ENCODE measurements at places on chromosomes 3 and 15.

DNA sequence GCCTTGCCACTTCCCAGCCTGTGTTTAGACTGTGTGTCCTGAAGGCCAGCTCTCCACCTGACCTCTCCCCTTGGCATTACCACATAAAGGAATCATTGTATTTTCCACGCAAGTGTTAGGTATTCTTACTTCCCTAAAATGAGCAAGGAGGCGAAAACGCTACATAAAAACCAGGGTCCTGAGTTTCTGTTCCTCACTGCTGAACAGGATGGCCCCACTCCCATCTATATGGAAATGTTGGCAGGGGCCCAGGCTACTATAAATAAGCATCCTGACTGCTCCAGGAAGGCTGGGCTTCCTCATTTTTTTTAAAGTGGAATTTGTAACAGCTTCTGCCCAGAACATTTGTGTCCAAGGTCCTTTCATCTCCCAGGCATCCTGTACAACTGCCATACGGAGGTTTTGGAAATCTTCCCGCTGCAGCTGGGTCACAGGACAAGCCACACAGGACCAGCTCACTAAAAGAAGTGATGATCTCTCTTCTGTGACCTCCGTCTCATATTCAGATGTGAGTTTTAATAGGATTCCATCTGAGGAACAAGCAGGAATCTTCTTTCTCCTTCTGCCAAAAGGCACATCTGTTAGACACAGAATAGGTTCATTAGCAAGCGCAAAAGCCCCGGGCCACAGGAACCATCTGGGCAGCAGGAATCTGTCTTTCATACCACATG, 56.4 kb upstream of the LIMD1 start:
- peak; percentile 52 for DNase-seq

DNA sequence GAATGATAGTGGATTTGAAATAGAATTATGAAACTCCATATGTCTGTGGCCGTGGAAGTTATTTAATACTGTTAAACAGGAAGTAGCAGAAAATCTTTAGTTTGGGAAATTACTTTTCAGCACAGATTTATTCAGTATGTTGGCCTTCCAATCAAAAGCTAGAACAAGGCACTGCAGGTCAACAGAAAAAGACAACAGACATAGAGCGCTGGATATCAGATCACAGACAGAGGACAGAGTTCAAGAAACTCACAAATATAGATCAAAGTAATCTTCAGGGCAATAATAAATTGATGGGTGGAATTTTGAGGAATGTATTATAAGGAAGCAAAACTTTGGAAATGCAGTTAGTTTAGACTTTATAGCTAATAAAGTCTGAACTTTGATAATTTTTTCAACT, 159.5 kb upstream of the TMCO5A start:
- DNase-seq: no peak

- no peak for DNase-seq
Measured at GRCh38 chr3:28947751-28948150, 333.1 kb upstream of the RBMS3 start.

- DNase-seq: no peak
Measured at GRCh38 chr3:15679306-15679705, 77.8 kb downstream of the BTD start.

DNA sequence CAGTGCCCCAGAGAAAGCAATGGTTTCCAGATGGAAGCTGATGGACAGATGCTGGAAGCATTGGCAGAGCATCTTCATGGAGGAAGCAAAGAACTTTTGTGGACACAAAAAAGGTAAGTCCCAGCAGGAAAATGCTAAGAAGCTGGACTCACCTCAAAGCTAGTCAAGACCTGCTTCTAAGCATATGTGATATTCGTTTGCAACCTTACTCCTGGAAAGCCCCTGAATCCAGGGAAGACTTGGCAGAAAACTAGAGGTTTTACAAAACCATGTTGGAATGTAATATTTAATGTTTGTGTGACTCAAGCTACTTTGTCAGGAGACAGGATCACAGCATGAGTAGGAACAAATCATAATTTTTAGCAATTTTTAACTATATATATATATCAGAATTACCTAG, 288.2 kb downstream of the BCHE start:
- DNase-seq: no peak

GRCh38 chr15:38547255-38547997, 17.2 kb downstream of the RASGRP1 start:
- peak; percentile 51 for DNase-seq

DNA sequence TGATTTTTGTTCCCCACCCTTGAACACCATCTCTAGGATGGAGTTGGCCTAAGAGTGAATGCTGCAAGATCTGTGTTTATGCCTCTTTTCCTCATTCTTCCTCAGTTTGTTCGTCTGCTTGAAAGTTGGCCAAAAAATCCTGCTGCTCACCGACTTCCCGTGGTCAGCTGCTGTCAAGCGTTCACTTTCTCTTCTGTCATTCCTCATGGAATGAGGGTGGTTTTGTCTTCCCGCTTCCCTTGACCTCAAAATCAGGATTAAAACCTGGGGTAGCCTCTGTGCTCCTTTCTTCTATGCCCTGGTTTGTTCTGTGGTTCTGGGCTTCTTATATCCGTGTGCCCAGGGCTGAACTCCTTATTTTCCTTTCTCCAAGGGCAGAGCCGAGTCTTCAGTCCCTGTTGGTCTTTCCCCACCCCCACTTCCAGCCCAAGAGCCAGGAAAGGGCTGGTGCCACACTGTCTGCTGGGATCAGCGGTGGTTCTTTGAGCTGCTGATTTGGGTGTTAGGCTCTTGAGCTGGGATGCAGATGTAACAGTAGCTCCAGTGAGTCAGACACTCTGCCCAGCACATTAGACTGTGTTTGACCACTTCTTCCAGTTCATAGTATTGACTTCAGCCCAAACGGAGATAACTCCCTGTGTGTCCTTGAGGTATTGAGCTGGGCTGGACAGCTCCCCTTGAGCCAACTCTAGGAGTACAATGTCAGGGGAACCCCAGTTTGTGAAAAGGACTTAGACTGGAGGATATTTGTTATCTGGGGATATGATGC, 2.3 kb downstream of the SERF2 start:
- peak; percentile 40 for DNase-seq

DNA sequence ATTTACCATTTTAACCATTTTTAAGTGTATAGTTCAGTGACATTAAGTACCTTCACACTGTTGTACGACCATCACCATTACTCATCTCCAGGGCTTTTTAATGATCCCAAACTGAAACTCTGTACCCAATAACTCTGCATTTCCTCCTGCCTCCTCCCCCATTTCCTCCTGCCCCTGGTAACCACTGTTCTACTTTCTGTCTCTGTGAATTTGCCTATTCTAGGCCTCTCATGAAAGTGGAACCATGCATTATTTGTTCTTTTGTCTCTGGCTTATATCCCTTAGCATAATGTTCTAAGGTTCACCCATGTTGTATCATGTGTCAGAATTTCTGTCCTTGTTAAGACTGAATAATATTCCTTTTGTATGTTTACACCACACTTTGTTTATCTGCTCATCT, 154.2 kb downstream of the MECOM start:
- DNase-seq: no peak

DNA sequence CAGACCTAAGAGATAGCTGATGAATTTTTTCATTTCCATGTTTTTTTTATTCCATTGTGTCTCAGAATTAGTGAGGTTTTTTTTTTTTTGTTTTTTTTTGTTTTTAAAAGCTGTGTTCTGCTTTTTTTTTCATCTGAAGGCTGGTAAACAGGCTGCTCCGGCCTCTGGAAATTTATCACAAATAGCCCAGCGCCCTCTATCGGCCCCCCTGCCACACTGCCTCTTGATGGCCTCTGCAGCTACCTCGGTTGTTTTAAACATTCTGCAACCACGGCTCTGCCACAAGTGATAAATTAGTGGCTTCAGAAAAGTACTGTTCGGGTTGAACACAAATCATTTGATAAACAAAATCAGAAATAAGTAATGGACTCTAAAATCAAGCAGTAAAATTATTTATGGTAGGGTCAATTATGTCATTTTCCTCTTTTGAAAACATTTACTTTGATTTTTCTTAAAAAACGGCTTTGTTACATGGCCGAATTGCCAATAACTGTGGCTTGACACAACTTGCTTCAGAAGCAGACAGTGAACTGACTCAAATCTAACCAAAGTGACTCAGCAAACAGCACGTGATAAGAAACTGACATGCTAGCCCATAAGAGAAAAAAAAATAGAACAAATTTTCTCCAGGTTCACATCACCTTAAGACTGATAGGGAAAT, 87.8 kb downstream of the RSL24D1 start:
- DNase-seq: peak; percentile 65

GRCh38 chr3:32502118-32502945, at the start of gene CMTM6:
Gene CMTM6 (minus strand): TSS chr3:32502852. CDS start chr3:32502745, 107 bp downstream.
- peak; percentile 76 for DNase-seq

DNA sequence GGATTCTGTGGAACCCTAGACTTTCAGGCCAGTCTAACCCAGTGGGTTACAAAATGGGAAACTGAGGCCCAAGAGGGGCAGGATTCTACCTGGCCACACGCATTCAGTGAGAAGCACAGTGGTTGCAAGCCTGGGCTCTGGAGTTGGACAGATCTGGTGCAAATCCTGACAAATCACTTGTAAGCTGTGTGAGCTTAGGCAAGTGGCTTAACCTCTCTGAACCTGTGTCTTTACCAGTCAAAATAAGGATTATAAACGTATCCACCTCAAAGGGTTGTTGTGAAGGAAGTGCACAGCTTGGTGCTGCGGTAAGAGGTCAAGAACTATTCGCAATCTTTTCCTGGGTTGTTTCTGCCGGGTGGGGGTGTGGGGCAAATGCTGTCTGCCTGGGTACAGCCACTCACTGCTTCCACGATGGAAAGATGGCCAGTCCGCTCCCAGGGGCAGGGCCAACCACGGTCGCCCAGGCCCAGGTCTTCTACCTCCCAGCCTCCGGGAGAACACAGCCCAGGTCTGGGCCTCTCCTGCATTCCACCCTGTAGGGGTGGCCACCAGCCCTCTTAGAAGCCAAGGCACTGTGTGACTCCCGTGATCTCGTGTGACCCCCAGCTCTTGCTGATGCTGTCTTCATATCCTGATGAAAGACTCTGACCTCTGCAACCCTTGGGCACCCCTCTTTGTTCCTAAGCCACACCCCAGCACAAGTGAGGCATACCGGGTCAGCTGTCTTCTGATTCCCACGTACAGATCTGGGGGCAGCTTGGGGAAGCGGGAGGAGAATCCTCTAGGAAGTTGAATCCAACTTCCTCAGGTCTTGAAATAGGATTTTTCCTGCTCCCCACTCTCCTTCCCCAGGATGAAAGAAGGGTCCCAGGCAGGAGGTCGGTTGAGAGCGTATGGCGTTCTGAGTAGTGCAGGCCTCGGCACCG, 1.5 kb downstream of the CHRNA3 start:
- no peak for DNase-seq

DNA sequence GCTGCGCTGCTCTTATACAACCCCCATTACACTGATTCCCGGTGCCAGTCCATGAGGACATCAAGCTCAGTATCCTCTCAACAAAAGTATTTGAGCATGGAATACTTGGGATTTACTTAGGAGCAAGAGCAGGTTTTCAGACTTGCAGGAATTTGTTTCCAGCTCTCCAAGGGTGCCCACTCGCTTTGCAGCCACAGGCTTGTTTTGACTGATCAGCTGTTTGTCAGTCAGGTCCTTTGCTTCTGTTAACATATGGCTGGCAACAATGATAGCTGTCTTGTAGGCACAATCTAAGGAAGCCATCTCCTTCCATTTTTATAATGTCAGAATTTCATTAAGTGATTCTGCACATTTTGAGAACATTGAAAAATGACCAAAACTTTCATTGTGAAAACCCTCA, 38.2 kb upstream of the MCF2L2 start:
- DNase-seq: no peak

DNA sequence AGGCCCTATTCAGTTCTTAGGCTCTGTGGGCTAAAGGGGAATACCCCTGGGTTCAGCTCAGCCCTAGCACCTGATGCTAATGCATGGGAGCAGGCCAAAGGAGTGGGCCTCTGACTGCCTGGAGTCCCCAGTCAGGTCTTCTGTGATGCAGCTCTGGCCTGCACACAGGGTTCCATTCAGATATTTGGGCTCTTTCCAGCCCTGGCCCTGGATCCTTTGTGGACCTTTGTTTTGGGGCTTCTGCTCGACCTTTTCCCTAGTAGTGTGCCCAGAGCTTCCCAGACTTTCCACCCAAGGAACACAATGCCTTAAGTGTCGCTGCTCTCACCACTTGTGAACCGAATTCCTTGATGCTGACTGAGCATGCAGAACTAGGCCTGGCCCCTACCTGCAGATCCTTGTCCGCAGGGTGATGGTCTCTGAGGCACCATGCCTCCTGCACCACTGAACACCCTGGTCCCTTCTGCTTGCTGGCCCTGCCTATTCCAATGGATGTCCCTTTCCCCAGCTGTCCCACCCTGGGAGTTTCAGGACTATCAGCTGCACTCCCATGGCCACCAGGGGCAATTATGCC, 5.1 kb downstream of the SEC13 start:
- DNase-seq: no peak

- DNase-seq: no peak
Measured at GRCh38 chr3:127056281-127056680, 73.4 kb downstream of the PLXNA1 start.

DNA sequence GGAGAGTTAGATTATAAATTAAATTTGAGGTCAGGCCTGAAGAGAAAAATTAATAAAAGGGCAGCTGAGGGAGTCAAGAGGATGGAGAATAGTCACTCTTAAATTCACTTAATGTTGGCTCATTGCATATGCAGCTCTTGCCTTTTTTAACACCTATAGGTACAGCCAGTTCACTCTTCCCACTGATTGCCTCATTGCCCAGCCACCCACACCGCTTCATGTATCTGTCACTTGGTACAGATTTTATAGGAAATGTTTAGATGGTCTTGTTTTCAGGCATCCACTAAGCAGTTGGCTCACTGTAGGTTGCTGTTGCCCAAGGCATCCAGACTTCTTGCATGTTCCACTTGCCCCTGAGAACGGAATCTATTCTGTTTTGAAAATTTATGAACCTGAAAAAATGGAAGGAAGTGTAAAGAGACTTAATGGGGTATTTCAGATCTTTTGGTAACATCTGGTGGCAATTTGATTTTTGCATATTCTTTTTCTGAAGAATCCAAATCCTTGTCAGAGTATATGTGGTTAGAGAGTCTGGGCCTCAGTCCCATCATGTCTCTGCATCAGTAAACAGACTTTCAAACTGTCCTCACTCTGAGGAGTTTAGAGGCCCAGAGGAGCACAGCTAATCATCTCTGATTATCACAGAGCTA, 151.9 kb downstream of the RBPMS2 start:
- DNase-seq: no peak

DNA sequence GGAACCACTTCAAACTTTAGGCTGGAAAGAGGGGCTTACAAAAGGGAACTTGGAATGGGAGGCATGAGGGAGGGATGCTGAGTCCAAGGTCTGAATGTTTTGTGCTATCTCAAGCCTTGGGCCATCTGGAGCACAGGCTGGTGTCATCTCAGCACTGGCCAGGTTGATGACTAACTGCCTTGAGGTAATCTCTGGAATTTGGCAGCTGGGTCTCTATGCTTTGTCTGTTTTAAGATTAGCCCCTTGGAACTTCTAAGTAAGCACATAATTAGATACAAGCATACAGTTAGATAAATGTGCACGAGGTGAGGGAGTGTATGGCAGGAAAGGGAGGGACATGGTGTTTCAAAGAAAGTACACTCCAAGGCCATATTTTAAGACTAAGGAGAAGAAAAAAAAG, 252.4 kb upstream of the CCDC54 start:
- DNase-seq: peak; percentile 91

DNA sequence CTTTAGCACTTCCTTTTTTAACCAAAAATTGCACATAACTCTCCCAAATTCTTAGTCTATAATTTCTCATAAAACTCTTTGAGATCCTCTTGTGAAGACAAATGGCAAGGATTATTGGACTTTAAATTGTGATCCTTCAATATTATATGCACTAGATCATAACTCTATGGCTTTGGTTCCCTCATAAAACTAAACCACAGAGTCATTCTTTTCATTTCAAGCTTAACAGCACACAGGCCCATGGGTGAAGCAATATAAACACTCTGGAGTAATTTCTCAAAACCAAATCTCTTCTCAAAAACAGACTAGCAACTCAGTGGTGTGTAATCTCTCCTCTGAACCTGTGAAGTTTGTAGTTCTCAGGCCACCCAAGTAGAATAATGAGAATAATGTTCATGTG, 171.0 kb upstream of the NECTIN3 start:
- peak; percentile 31 for DNase-seq

All from fibroblast of lung (primary cell).